Ovary (tissue), 10 donors: ENCODE measurements at places on chromosomes 6 and 20. TPM values are rescaled to one million over a fixed set of nuclear protein-coding genes. Genes with fewer than 3 reads are reported as not detected.

DNA sequence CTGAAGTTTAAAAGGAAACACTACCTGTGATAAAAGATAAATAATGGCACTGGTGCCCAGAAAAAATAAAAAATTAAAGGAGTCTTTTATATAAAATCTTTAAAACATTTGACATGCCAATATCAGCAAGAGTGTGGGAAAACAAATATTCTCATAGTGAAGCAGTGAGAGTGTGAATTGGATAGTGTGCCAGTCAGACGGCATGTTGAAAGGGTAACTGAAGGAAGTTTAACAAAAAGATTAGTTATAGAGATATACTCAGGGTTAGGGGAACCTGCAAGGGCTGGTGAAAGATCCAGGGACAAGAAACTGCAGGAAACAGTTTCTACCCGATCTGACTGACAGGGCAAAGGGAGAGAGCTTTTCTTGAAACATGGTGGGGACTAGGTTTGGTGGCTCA lies 22.2 kb upstream of the GMNN start:
- no peak for DNase-seq
- no peak overlapping the region for H3K27ac ChIP-seq
- no peaks in the 10 kb centered on the region for H3K36me3 ChIP-seq
- H3K4me1 ChIP-seq, result no peaks in the 10 kb centered on the region

GRCh38 chr6:164579035-164579434 lies 730.4 kb downstream of the C6orf118 start:
- no peaks in the 10 kb centered on the region for H3K27me3 ChIP-seq
- H3K4me1 ChIP-seq, result no peaks in the 10 kb centered on the region
- H3K27ac ChIP-seq, result no peak overlapping the region
- no peaks in the 10 kb centered on the region for H3K36me3 ChIP-seq
- H3K4me3 ChIP-seq, result no peak overlapping the region

DNA sequence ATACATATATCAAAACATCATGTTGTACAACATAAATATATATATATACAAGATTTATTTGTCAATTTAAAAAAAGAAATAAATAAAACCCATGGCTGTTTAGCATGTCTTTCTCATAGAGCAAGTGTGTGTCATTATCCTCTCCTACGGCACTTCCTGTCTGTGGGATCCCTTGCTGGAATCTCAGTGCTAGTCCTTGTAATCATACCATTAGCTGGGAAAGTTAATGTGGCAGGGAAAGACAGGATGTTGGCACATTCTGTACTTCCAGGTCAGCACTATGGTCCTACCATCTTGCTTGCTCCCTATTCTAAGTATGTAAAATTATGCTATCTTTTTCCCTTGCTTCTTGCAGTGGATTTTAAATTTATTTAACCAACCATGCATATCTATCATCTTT lies 9.5 kb upstream of the SLC17A3 start:
- H3K27ac ChIP-seq, result no peak overlapping the region
- H3K27me3 ChIP-seq, result no peaks in the 10 kb centered on the region
- H3K4me3 ChIP-seq, result no peak overlapping the region
- DNase-seq, result no peak

DNA sequence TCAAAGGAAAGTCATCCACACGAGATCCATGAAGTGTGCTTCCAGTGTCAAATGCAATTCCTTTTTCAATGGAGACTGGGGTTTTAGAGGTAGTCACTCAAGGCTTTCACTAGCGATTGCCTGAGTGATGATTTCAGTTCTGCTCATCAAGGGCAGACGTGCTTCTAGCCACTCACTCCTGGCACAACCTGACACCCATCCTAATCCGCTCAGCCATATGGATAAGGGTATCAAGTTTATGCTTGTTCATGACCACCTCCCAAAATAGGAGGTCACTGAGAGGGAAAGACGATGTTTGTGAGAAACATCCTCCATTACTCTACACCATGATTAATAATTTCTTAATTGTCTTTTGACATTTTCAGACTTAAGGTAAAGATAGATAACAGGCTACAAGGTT lies 91.3 kb upstream of the HEY2 start:
- no peak overlapping the region for H3K27ac ChIP-seq
- no peaks in the 10 kb centered on the region for H3K4me1 ChIP-seq
- H3K4me3 ChIP-seq, result no peak overlapping the region
- H3K27me3 ChIP-seq, result no peaks in the 10 kb centered on the region
- no peaks in the 10 kb centered on the region for H3K36me3 ChIP-seq

Gene HECA
- total RNA-seq, result 31.1 TPM
